ENCODE measurements at places on chromosomes 16 and 17.
A peak's percentile ranks its signal among the peaks of the same experiment; 100 is the strongest.

GRCh38 chr17:81482673-81483072 is 29.9 kb downstream of the ACTG1 start:
- no peak for DNase-seq

- peak; percentile 31 for DNase-seq
Measured at GRCh38 chr17:27471321-27472269, 15.3 kb downstream of the KSR1 start.

GRCh38 chr17:47872651-47873161 is 21.7 kb upstream of the SP6 start:
- no peak for DNase-seq

- DNase-seq = no peak
Measured at GRCh38 chr17:66353937-66354401, 51.6 kb downstream of the PRKCA start.

DNA sequence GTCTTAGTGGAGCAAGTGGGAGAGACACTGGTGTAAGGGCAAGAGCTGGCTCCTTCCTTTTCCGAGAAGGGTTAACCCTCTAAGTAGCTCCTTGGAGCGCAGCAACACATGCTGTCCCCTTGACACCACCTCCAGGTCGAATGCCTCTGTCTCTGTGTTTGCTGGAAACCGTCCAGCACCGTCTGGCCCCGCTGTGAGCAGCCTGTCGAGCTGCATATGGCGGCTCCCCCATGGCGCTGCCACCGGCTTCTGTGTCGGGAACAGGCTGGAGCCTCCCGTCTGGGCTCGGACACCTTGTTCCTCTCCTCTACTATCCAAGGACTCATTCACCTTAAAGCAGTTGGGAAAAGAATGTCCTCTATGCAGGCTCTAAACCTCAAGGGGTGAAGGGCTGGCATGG is 28.9 kb upstream of the WSCD1 start:
- DNase-seq = no peak

DNA sequence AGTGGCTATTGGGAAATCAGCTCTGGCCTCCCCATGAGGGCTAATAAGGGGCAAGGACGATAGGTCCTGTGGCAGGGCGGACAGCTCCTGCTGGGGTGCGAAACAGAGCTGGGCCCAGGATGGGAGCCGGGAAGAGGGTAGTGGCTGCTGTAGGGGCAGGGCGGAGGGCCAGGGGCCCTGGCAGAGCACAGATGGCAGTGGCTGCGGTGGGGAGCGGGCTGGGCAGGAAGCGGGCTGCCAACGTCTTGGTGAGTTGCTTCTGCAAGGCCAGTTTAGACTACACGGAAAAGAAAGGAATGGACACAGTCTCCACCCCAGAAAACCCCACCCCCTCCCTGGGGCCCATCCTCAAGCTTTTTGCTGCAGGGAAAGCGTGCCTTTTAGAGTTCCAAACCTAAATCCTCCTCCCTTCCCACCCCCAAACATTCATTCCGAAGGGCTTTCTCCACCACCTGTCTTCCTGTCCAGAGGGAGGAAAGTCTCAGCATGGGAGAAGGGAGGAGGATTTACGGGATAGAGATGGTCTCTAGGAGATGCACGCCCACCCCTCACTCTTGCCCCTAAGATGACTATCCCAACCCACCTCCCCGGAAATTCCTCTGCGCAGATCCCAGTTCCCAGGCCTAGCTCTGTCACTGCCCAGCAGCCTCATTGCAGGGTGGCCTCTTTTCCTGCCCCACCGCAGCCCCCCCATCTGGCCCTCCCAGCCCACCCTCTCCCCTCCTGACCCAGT is 7.1 kb downstream of the NKIRAS2 start:
- DNase-seq = no peak
